Smooth muscle cell of the brain vasculature (primary cell): ENCODE measurements at places on chromosomes 1 and 21.

- DNase-seq = no peak
Observed at GRCh38 chr1:222794656-222795474, 20.0 kb upstream of the DISP1 start.

- no peak for DNase-seq
Observed at GRCh38 chr1:30870035-30870434, 38.5 kb downstream of the SDC3 start.

DNA sequence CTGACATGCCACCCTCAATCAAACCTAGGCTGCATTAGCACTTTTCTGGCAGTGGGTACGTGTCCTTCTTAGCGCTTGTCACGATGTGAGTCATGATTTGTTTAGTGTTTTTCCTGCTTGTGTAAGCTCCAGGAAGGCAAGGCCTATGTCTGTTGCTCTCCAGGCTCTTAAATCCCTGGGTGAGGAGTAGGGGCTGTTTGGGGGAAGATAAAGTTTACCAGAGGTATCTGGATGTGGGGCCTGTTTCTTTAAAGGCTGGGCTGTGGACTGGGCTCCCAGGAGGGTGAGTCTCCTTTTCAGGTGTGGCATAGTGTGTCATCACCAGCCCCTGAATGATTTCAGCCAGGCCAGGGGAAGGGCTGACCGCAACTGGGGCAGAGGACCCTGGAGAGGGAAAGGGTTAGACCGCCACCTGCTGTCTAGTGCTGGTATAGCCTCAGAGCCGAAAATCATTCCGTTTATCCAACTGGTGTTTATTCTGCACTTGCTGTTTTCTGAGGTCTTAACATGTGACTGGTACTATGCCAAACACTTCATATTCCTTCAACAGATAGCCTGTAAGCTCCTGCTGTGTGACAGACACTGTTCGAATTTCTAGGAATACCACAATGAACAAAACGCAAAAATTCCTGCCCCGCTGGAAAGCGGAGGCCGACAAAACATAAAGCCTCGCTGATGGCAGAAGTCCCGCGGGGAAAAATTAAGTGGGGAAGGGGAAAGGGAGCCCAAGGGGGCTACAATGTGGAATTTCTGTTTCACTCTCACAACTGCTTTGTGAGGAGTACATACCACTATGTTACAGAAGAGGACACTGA is 9.7 kb downstream of the SERINC2 start:
- DNase-seq = peak; percentile 35

DNA sequence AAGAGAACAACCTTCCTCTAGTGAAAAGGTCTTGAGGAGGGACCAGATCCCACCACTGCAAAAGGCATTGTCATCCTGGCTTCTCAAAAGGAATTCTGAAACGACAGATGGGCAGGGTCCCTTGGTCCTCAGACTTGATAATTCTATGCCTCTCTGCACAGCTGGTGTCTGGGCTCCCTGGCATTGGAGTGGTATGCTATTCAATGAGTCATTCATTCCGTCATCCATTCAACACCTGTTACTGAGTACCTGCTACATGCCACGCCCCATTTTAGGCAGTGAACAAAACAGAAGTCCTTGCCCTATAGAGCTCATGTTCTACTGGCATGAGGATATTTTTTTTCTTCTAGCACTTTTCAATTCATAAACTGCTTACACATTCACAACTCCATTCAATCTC is 45.8 kb upstream of the HMGB4 start:
- DNase-seq = no peak

- DNase-seq = no peak
Observed at GRCh38 chr21:44463724-44464123, 8.4 kb downstream of the LRRC3 start.

DNA sequence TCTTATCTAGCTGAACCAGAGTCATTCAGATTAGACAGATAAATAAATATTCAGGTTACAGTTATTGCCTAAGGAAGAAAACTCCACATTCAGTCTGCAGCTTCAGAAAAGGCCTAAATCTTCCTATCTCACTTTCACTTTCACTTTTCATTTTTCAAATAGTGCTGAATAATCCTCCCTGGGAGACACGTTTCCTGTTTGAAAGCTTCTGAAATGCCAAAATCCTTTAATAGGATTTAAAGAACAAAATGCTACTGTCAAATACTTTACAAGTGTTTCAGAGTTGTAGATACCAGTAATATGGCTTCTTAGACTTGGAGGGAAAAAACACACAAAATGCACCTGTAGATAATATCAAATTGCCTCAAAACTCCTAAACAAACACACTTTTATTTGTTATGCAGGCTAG is 3.9 kb downstream of the PSMB2 start:
- no peak for DNase-seq

GRCh38 chr1:229619614-229620013 is 6.3 kb downstream of the TAF5L start:
- DNase-seq = no peak
